ENCODE measurements at places on chromosomes 5 and 9.

DNA sequence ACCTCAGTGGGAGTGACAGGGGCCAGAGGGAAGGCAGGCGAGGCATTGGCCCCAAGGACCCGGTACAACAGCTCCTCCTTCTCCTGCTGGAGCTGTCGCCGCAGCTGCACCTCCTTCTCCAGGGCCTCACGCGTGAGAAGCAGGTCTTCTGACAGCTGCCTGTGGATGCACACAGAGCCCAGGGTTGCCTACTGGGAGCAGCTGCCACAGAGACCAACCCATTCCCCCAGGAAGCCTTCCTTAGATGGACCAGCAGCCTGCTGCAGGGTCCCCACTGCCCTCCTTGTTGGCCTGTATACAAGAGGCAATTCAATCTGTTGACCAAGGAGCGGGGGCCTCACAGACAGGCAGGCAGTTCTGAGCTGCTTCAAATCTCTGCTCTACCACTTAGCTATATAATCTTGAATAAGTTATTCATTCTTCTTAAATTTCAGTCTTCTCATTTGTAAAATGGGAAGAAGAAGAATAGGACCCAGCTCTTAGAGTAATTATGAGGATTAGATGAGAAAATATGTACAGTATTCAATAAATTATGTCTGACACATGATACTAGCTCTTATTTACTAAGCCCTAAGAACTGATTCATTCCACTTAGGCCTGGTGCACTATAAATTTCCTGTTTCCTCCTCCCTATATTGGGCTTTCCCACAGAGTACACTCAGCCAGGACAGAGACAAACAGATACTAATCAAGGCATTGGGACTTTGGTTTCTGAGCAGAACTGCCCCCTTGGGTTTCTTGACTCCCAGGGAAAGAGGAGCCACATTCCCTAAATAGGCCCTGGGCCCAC, 26.1 kb upstream of the ANXA6 start:
- no peak for DNase-seq

- DNase-seq = no peak
These were observed 16.1 kb downstream of the ACTBL2 start for GRCh38 chr5:57466544-57466943.

GRCh38 chr5:178121391-178122276, 8.3 kb downstream of the N4BP3 start:
- peak; percentile 73 for DNase-seq

DNA sequence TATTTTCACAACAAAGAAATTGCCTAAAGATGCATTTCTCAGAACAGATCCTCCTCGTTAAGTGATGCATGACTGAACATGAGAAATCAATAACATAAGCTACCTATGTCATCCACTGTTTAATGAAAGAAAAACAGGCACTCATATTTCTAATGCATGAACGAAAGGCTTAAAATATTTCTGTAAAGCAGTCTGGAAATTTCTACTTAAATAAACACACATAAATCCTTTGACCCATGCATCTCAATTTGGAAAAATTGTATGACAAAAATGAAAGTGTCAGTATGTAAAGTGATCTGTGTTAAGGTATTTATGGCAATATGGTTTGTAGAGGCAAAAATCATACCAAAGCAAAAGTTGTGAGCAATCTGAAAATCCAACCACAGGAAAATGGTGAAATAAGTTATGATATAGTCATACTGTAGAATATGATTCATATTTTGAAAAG, 399.2 kb upstream of the GRAMD2B start:
- no peak for DNase-seq

GRCh38 chr5:173753307-173754168, 134.6 kb upstream of the CPEB4 start:
- peak; percentile 68 for DNase-seq
